ENCODE measurements at places on chromosomes 12 and 14.

- no peak for DNase-seq
These were observed 2.3 kb downstream of the TBX5 start for GRCh38 chr12:114403690-114404066.

- DNase-seq = no peak
These were observed 350.5 kb upstream of the TMTC1 start for GRCh38 chr12:30134229-30134628.

- no peak for DNase-seq
These were observed 23.0 kb upstream of the NRDE2 start for GRCh38 chr14:90354551-90355298.

GRCh38 chr14:103727313-103727980 is 11.8 kb downstream of the ZFYVE21 start:
- no peak for DNase-seq

DNA sequence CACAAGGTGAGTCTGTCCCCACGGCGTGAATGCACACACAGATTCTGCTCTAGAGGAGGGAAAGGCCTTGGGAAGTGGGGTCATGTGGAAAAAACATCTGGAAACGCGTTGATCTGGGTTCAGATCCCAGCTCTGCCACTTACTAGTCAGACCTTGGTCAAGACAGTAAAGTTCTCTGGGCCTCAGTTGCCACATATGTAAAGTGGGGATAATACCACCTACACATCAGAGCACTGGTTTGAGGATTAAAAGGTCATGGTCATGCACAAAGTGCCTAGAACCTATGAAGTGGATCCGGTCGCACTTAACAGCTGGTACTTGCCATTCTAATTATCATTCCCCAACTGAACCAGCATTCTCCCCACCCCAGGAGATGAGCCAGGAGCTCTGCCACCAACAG is 4.7 kb downstream of the PLEKHG6 start:
- DNase-seq = no peak

DNA sequence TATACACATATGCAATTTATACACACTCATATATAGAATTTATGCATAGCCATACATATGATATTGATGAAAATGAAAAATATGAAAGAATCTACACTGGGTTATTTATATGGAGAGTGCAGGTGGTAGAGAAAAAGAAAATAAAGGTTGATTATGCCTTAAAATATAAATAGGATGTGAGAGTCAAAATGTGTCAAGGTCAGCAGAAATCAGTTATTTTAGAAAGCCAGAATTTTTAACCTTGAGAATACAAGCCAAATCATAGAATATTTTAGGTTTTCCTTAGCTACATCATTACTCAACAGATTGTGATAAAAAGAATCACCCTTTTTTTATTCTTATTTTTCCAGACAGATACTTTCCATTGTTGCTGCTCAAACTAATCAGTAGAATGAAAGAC is 146.2 kb downstream of the SLC6A15 start:
- DNase-seq = no peak

GRCh38 chr14:50062438-50063085 is 53.8 kb downstream of the VCPKMT start:
- DNase-seq = peak; percentile 91

- DNase-seq = no peak
These were observed 111.3 kb upstream of the EEA1 start for GRCh38 chr12:93040367-93040766.

GRCh38 chr12:122028905-122029560 is 7.3 kb downstream of the BCL7A start:
- DNase-seq = peak; percentile 23

DNA sequence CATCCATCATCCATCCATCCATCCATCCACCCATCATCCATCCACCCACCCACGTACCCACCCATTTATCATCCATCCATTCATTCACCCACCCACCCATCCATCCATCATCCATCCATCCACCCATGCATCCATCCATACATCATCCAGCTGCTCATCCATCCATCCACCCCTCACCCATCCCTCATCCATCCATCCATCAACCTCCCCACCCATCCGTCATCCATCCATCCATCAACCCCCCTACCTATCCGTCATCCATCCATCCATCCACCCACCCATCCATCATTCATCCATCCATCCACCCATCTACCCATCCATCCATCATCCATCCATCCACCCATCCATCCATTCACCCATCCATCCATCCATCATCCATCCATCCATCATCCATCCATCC is 306.2 kb upstream of the SFSWAP start:
- no peak for DNase-seq

- DNase-seq = no peak
These were observed 55.1 kb upstream of the E2F7 start for GRCh38 chr12:77120156-77121085.

GRCh38 chr12:30610718-30611117 is 85.0 kb downstream of the IPO8 start:
- DNase-seq = no peak

GRCh38 chr12:108792361-108793292 is 61.3 kb upstream of the CORO1C start:
- DNase-seq = no peak

DNA sequence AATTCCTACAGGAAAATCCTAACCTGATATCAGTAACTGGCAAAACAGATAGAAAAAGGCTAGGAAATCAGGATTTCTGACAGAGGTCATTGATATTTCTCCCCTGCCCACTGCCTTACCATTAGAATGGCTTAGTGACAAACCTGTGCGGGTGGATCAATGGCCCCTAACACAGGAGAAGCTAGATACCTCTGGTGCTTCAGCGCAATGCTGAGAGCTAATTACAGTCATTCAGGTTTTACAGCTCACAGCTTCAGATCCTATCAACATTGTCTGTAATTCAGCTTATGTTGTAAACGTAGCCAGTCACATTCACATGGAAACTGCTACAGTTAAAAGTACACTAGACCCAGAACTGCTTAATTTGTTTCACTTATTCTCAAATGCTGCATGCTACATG is 17.4 kb upstream of the SLC10A1 start:
- DNase-seq = no peak

DNA sequence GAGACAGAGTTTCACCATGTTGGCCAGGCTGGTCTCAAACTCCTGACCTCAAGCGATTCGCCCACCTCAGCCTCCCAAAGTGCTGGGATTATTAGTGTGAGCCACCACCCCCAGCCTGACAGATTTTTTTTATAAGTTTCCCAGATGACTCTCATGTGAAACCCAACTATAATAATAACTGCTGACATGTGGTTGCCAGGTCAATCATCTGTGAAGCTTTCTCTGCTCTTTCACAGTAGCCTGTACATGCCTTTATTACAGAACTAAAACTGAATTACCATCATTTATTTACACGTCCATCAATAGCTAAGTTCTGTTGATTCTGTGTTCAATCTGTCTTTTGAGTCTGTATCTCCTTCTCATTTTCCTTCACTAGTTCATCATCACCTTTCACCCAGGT is 218.5 kb downstream of the RPS29 start:
- no peak for DNase-seq

GRCh38 chr12:86663173-86663572 is 407.0 kb upstream of the MGAT4C start:
- DNase-seq = no peak

DNA sequence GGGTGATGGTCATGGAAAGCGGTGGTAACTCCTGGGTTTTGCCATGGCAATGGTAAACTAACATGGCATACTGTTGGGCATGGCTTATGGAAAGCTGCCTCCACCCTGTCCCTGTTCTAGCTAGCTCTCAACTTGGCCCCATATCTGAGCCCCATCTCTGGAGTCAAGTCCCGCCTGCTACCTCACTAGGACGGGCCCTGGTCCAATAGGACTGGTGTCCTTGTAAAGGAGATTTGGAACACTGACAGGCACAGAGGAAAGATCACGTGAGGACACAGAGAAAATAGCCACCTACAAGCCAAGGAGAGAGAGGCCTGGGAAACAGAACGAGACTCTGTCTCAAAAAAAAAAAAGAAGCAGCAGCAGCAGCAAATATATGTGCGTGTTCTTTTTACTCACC is 59.8 kb downstream of the RNFT2 start:
- no peak for DNase-seq

DNA sequence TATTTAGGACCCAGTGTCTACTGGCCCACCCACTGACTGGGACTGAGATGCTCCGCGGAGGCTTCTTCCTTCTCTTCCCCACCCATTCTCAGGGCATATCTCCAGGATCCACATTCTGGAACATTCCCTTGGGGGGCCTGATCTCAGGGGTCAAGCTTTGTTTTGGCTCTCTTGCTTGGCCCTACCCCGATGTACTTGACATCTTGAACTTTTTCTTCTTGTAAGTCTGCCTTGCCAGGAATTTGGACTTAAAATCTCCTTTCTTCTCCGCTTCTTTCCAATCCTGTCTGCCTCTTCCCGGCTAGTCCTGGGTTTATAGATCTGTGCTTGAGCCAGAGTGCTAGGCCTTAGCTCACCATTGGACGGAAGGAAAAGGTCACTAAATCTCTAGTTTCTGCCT is 22.1 kb downstream of the DACT1 start:
- DNase-seq = no peak

DNA sequence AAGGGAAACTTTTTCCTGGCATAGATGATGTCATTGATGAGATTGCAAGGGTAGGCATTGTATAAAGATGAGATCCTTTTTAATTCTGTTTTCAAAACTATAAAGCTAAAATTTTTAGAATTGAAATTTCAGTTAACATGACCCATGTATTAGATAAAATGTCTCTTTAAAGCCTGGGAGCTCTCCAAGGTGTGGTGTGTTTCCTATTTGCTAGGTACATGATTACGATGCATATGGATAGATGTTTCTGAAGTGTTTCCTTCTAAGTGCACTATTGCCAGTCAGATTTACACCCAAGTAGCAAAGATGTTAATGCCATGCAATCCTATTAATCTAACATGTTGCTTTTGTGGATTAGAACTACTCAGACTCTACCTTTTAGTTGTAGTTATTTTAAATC is 834.7 kb downstream of the DIO2 start:
- no peak for DNase-seq

GRCh38 chr14:68950111-68950510 is 29.0 kb downstream of the ACTN1 start:
- no peak for DNase-seq

DNA sequence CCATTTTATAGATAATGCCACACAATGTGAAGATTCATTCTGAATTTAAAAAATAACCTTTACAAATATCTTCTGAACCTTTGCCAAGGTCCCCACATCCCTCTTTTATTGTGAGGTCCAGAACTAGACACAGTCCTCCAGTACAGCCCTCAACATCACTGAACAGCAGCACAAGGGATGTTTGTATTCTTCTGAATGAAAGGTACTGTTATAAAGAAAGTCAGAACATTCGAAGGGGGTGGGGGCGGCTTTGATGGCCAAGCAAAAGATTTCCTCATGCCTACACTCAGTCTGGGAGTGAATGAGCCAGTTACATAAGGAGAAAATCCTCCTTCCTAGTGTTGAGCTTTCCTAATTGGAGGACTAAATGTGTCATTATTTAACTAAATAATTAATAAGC is 77.3 kb downstream of the PPM1A start:
- no peak for DNase-seq

DNA sequence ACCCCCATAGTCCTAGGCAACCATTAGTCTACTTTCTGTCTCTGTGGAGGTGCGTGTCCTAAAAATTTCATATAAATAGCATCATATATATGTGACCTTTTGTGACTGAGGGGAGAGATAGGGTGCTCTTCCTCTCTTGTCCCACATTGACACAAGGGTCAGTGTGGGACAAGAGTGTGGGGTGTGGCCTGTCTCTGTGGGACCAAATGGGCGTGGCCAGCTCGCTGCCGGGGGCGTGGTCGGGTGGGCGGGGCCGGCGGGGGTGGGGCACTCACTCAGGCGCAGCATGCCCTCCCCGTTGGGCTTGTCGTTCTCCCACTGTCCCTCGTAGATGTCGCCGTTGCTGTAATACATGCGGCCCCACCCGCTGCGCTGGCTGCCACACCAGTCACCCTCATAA is 15.5 kb downstream of the MORN3 start:
- DNase-seq = no peak

GRCh38 chr14:69153873-69154270 is 953 bp upstream of the DCAF5 start:
- peak; percentile 6 for DNase-seq

DNA sequence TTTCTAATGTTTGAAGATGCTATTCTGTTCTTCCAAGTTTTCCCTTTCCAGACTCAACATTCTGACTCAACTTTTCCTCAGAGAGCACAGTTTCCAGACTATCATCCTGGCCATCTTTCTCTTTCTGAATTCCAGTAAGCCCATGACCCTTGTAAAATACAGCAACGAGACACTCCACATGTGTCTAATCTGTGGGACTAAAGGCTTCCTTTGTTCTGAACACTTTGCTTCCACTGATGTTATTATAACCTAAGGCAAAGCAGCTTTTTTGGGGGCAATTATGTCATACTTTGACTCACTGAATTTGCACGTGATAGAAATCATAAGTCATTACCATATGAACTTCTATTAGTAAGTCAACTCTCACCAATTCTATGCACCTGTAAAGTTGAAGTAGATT is 6.3 kb upstream of the ART4 start:
- DNase-seq = no peak

DNA sequence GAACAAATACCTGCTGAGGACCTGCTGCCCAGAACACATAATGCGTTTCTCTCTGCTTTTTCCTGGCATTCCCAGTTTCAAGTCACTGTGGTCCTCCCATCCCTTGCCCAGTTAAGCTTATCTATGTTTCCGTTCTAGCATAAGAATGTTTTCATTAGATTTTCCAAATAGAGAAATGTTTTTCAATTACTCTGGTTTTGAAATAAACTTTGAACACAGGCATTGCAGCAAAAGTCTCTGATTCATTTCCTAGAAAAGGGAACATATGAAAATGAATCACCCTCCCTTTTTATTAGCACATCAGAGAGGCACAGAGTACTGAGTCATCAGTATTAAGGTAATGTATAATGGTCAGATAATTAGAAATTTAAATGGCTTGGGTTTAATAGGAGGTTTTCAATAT is 201.1 kb upstream of the TMEM260 start:
- DNase-seq = no peak

DNA sequence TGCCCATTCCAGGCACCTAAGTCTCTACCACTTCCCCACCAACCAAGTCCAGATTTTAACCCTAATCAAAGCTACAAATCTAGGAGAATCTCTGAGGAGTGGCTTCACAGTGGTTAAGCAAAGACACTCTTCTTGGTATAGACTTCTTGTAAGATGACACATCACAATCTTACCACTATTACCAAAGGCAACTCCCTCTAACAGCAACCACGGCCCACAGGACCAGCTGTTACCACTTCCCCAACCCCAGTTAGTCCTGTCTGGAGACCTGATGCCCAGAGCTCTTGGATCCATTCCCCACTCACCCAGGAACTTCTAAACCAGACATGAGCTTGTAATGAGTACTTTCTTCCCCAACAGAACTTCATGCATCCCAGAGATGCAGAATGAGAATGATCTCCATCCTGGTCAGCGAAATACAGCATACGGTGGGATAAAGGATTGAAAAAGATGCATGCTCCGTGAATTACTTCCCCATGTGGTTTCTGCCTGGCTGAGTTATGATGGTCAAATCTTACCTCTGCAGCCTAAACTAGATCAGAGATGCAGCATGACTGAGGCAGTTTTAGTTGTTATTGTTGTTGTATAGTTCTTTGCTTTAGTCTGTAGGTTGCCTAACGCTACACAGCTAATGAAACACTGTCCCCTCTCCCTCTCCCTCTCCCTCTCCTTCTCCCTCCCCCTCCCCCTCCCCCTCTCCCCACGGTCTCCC is 87.7 kb upstream of the FOXN3 start:
- DNase-seq = peak; percentile 17

Measured in CD4-positive, alpha-beta T cell treated with Interleukin-12 subunit alpha and Interleukin-12 subunit beta, for 1 hour (primary cell).